ENCODE measurements at places on chromosomes 12 and 14.

DNA sequence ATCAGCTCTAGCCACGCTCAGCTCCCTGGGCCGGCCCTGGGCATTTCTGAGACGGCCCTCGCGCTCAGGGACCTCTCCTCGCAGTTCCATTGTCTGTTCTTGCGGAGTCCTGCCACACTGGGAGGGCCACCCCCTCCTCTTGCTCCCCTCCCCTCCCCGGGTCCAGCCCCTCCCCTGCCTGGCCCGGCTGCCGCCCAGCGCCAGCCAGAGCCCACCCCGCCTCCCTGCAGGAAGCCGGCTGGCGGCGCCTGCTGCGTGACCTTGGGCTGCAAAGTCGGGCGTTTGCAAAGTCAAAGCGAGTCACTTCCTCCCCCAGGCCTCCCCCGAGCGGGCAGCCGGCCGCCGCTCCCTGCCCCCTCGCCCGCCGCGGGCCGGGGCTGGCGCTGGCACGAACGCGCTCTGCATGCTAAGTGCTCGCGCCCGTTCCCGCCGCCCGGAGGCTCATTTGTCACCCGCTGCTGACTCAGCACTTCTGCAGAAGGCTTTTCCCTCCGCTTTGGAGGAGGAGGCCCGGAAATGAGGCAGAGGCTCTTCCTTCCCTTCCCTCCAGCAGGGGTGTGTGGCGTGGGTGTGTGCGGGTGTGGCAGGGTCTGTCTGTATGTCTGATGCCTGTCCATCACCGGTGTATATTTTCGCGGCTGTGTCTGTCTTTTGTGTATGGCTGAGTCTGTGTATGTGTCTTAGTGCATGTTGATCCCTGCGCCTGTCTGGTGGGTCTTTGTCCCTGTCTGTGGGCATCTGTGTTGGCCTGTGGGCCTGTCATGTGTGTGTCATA, 72.0 kb downstream of the IRF2BPL start:
- DNase-seq: peak; percentile 72

GRCh38 chr12:122368361-122369073, 54.0 kb downstream of the CLIP1 start:
- no peak for DNase-seq

DNA sequence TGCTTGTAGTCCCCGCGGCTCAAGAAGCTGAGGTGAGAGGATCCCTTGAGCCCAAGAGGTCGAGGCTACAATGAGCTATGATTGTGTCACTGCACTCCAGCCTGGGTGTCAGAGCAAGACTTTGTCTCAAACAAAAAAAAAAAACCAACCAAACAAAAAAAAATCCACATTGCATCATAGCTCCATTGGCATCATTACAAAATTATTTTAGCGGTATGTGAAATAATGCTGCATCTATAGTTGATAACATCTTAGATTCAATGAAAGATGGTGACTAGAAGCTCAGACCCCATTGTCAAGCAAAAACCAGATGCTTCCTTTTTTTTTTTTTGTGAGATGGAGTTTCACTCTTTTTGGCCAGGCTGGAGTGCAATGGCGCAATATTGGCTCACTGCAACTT, 14.8 kb upstream of the PTHLH start:
- no peak for DNase-seq

DNA sequence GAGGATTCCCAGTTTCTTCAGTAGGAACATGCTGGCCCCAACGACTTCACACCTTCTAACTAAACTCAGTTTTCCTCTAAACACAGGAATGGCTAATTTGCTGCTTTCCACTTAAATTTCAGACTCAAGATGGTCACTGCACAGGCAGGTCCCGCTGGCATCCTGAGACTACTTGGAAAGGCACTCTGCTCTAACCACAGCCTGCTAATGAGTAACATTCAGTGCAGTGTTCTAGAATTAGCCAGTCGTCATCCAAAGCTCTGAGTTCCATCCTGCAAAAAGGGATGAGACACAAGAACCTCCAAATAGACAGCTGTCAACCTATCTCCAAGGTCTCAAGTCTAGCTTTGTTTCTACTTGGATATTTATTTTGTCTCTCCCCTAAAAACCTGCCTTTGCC, 6.0 kb downstream of the CCDC92 start:
- no peak for DNase-seq

GRCh38 chr12:47899466-47899865, 5.3 kb downstream of the VDR start:
- no peak for DNase-seq
